ENCODE measurements at places on chromosomes 6 and 20. TPM values are rescaled to one million over a fixed set of nuclear protein-coding genes. Genes with fewer than 3 reads are reported as not detected.

GRCh38 chr6:148596891-148597455, 149.9 kb upstream of the UST start:
- DNase-seq: no peak

DNA sequence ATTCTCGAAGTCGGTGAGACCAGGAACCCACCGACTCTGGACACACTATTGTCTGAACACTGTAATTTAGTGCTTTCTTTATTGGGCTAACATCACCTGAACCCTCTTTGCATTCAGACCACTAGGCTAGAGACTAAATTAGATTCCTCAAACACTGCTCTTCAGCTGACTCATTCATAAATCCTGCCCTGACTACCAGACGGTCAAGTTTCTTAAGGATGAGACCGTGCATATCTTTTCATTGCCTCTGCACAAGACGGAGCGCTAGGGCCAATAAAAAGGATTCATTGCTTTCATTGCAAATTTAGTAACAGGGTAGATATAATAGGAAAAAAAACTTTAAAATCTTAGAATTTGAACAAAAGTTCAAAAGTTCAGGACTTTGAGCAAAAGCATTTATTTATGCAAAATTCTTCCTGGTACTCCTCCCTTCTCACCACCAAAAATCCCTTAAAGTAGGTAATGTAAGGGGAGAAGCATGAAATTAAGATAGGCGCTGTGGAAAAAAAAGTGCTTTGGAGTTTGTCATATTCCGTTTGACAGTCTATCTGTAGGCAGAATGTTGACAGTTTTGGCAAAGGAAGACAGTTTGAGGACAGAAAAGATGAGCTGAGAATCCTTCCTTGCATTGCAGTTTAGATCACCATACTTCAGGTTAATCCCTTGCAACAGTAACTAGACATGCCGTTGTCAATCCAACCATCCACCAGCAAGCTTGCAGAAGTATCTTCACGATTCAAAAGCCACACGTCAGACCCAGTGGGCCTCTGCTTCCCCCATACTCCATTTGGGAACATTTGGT, 328.6 kb upstream of the JARID2 start:
- no peak for DNase-seq

DNA sequence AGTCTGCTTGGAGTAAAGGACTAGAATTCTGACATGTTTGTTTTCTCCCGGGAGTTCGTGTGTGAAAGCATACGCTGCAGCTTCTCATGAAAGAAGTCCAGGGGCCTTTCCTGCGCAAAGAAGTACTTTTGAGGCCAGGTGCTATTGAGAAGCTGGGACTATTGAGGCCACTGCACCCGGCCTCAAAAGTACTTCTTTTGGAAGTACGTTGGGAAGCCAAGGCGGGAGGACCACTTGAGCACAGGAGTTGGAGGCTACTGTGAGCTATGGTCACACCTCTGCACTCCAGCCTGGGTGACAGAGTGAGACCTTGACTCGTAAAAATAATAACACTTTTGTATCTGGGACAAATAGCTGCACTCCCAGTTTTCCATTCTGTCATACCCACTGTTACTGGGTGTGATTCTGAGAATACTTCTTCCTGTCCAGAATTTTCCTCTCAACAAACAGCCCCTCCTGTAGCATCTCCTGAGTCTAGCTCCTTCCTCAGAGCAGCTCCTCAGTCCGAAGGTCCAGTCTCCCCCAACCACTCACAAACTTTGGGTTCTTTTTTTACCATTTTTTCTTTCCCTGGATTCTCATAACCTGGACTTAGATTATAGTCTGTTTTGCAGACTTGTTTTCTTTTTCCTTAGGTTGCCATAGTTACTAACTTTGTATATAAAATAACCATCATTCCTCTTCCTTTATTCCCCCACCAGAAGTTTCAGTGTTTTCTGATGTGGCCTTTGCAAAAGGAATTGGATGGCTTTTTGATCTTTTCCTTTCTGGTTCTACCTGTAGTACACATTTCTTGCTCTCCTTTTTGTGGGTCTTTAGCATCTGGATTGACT, 12.7 kb downstream of the STK35 start:
- DNase-seq: no peak

- DNase-seq: no peak
These were observed 433.5 kb downstream of the RFPL4B start for GRCh38 chr6:112780498-112781096.

- no peak for DNase-seq
These were observed 8.8 kb downstream of the BICRAL start for GRCh38 chr6:42790549-42791181.

DNA sequence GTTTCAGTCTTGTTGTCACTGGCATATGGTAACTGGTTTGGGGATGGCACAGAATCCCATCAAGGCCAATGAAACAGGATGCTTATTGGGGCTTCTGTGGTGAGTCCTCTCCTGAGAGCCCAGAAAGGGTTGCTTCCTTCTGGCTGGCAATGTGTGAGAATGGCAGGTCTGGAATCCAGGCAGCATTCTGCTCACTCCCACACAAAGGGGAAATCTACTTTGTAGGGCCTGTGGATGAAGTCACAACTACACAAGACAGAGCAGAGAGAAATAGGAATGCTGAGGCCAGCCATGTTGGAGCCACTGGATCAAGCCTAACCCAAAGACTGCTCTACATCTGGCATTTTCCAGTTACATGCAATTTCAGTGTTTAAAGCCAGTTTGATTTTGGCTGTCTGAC, 15.7 kb downstream of the PLAGL2 start:
- no peak for DNase-seq

The ANKRD66 gene
- not detected for total RNA-seq

DNA sequence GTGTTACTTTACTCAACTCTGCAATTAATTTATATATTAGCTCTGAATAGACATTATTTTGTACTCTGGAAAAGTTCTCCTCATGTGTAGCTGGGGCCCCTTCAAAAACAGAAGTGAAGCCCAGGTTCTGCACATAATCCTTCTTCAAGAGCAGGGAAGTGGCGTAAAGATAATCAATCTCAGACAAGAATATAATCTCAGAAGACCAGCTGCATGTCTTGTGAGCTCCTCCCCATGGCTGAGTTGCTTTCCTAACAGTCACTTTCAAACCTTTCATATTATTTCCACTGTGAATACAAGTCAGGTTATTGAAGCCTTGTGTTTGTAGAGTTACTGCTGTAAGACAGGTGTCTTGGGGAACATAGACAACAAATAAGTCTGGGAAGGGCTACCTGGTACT, 691.9 kb downstream of the RFPL4B start:
- no peak for DNase-seq

DNA sequence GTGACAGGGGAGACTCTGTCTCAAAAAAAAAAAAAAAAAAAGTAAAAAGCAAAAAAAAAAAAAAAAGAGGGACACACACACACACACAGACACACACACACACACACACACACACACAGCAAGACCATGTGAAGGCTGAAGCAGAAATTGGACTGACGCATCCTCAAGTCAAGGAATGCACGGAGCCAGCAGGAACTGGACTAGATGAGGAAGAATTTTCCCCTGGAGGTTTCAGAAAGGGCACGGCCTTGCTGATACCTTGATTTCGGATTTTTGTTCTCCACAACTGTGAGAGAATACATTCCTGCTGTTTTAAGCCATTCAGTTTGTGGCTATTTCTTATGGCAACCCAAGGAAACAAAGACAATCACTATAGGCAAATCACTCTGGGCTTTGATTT, 176.9 kb upstream of the SALL4 start:
- no peak for DNase-seq

Data from Right ventricle myocardium inferior (tissue), 1 donor.